NCI-H1092 (cell line): ENCODE measurements at places on chromosomes 5 and 9.

DNA sequence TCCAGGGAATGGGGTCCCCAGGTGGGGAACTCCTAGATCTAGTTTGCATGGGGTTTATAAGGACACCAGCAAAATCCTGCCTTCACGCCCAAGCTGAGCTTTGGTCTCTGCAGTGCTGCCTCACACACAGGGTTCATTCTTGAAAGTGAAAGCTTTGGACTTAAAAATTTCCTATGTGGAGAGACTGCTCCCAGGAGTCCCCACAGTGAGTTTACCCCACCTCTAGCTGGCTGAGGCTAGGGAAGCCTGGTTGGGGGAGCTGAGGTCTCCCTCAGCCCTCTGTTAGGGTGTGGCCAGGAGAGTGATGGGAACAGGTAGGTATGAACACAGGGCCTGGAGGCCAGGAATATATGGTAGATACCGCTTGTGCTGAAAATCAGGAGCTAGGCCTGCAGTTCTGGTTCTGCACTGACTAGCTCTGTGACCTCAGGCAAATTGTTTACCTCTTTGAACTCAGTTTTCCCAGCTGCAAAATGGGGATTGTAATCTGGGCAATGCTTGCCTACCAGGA is 41.5 kb upstream of the LARP1 start:
- no peak for DNase-seq

- DNase-seq = peak; percentile 72
Measured at GRCh38 chr9:95268681-95269080, 48.8 kb downstream of the FANCC start.

DNA sequence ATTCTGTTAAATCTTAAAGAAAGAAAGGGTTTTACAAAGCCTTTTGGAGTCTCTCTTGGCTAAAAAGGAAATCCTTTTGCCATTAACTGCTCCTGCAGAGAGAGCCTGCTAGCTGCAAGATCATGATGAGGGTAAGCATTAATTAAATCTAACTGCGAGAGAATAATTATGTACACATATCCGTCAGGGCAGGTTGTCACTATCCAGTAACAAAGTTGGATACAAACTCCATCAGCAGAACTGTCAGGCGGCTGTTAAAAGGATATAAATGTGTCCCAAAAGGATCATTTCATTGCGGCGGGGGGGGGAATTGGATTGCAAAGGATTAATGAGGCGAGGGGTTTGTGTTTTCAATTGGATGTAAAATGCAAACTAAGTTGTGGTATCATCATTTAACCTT is 289.3 kb downstream of the ASTN2 start:
- DNase-seq = no peak

- no peak for DNase-seq
Measured at GRCh38 chr9:134193912-134194535, 29.7 kb upstream of the RNU6ATAC start.

- no peak for DNase-seq
Measured at GRCh38 chr9:109743696-109744095, 36.3 kb upstream of the PALM2AKAP2 start.

GRCh38 chr5:100406640-100407039 is 128.5 kb upstream of the FAM174A start:
- peak; percentile 74 for DNase-seq

GRCh38 chr9:23779220-23779619 is 46.8 kb downstream of the ELAVL2 start:
- DNase-seq = no peak

DNA sequence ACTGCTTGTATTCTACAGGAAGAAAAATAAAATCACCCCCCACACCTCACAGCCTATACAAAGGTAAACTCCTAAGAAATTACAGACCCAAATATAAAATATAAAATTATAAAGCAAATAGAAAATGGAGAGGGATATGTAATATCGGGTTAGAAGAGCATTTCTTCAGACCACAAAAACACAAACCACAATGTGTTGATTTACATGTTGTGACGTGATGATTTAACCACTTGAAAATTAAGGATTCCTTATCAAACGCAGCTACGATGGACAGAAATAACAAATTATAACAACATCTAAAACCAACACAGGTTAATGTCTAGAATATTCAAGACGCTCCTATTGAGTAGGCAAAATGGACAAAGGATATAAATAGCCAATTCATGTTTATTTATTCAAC is 26.3 kb downstream of the SSBP2 start:
- DNase-seq = no peak

DNA sequence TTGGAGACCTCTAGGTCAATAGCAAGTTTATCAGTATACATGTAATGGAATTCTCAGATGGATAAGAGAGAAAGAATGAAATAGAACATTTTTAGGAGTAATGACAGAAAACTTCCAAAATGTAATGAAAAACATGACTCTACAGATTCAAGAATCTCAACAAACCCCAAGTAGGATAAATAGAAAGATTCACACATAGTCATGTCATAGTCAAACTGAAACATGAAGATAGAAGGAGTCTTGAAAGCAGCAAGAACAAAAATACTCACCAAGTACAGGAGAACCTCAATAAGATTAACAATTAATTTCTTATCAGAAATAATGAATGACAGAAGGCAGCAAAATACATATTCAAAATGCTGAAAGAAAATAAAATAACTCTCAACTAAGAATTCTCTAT is 164.5 kb downstream of the SPATA31D1 start:
- DNase-seq = no peak

- DNase-seq = no peak
Measured at GRCh38 chr5:76086095-76086494, 2.9 kb downstream of the SV2C start.

DNA sequence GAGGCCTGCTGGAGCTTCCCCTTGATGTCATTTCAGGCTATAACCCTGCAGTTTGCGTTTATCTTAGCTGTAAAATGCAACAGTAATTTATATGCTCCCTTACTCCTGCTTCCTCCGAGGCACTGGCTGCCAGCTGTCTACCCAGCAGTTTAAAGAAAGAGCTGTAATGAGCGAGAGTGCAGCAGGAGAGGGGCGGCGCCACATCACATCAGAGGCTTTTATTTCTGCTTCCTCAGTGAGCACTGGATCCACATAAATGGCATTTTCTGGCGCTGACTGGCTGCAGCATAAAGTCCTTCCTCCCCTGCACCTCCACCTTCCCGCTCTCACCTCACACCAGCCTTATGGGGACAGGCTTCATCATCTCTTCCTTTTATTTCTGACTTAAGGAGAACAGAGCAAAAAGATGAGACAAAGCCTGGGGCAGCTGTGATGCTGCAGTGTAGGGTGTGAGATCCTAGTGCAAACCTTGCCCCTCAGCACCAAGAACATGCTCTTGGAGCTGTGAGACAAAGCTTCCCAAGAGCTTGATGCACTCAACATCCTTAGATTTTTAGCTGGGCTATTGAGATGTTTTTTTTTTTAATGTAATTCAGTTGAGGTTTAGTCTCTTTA is 829.6 kb upstream of the ZNF608 start:
- DNase-seq = peak; percentile 38

DNA sequence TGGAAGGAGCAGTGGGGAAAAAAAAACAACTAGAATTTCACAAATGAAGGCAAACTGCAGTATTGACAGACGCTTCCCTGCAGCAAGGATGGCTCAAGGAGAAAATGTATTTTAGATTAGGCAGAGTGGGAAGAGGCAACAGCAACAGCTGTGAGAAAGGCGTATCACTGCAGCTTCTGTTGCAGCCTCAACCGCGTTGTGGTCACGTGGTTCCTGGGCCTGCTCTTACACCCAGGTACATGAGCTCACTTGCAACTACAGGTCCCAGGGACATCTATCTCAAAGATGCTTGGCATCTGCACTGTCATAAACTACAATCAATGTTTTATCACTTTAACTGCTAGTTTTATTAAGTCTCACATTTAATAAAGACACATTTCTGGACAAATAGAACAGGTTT is 36.0 kb upstream of the GOLM1 start:
- DNase-seq = no peak

- DNase-seq = no peak
Measured at GRCh38 chr5:163838738-163839137, 333.3 kb downstream of the MAT2B start.

DNA sequence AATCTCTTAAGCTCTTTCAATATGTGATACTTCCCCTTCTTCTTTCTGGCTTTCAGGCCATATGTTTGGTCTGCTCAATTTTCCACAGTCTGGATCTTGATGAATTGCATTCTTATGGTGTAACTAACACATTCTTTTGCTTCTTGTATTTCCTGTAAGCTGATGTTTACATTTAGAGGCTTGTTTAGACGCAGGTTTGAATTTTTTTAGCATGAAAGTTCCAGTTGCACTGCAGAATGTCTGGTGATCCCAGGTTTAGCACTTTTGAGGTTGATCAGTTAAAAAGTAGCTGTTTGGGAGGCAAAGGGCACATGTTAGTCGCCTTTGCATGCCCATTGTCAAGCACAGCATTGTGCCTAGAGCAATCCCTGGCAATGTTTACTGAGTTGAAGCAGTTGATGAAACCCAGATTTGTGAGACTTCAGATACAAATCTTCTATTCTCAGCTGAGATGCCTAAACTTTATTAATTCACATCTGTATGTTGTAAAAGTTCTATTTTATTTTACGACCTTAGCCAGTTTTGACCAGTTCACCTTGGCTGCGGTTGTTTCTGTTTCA is 59.6 kb upstream of the SPATA31C2 start:
- no peak for DNase-seq

DNA sequence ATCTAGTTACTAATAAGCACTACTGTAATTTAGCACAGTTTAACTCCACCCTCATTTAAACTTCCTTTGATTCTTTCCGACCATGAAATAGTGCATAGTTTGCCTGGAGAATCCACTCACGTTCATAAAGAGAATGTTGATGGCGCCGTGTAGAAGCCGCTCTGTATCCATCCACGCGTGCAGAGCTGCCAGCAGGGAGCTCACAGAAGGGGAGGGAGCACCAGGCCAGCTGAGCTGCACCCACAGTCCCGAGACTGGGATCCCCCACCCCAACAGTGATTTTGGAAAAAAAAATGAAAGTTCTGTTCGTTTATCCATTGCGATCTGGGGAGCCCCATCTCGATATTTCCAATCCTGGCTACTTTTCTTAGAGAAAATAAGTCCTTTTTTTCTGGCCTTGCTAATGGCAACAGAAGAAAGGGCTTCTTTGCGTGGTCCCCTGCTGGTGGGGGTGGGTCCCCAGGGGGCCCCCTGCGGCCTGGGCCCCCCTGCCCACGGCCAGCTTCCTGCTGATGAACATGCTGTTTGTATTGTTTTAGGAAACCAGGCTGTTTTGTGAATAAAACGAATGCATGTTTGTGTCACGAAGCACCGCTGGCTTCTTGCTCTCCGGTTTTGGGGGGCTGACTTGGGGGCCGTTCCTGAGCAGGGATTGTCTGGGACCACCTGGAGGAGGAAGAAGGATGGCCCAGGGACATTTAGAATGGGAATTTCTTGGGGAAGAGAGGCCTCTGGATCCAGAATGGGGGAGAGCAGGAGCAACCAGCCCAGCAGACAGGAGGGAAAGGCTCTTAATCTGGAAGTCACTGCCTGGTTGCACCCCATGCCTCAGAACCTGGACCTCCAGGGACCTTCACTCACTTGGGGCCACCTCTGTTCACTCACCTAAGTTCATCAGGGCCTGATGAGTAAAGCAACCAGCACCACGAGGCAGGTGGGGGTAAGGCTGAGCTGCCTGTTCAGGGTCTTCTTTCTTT is 35.4 kb downstream of the CXXC5 start:
- DNase-seq = no peak

GRCh38 chr5:133247151-133247709 is 195.4 kb downstream of the HSPA4 start:
- DNase-seq = no peak

DNA sequence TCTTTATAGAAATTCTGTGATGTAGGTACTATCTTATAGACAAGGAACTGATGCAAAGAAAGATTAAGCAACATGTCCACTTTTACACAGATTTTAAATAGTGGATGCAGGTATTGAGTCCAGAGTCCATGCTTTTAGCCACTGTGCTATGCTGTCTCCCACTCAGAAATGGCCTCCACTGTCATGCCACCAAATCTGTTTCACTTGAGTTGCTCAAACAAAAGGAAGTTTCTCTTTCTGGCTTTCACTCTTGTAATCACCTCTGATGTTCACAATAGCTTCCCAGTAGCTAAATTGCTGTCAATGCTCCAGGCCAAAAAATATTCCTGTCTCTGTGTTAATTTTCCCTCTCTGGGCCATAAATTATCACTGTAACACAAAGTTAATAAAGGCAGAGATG is 77.0 kb upstream of the RASA1 start:
- DNase-seq = no peak

DNA sequence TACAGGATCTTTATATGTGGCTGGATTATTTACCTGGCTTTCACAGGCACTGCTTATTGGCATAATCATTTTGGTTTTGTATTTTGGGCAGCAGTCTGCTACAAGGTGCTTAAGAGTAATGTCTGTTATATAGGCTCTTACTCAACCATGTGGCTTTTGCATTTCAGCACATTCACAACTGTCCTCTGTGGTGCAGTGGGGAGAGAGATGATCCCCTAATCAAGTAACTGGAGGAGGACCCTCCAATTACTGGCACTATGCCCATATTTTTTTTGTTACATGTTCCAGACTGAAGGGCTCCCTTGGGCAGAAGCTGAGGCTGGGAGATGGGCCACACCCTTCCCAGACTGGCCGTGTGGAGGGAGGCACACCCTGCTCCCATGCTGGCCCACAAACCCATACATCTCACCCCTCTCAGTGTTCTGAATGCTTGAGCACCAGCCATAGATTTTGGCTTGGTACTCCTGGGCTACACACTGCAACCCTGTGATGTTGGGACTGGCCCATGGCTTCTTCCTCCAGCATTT is 173.5 kb downstream of the FAM174A start:
- DNase-seq = no peak

DNA sequence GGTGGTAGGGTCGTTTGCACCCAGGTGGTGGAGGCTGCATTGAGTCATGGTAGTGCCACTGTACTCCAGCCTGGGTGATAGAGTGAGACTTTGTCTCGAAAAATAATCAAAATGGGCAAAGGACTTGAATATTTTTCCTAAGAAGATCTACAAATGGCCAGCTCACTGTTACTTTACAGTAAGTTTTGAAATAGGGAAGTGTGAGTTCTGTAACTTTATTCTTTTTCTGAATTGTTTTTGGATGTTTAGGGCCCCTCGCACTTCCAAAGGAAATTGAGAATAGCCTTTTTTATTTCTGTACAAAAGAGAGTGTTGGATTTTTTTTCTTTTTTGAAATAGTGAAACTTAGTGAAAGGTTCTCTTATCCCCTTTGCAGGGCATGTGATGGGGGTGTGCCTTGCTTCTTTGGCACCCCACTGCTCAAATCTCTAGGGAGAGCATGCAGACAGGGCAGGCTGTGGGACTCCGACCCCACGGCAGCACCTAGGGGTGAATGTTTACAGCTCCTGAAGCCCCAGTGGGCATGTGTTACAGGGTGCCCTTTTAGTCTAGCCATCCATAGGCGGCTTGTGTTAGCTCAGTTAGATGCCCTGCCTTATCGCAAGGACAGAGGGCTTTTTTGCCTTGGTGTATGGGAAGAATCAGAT is 33.3 kb downstream of the GPBP1 start:
- no peak for DNase-seq

- no peak for DNase-seq
Measured at GRCh38 chr5:137632716-137633115, 103.2 kb downstream of the KLHL3 start.
